ENCODE measurements at places on chromosomes 1 and 21.

DNA sequence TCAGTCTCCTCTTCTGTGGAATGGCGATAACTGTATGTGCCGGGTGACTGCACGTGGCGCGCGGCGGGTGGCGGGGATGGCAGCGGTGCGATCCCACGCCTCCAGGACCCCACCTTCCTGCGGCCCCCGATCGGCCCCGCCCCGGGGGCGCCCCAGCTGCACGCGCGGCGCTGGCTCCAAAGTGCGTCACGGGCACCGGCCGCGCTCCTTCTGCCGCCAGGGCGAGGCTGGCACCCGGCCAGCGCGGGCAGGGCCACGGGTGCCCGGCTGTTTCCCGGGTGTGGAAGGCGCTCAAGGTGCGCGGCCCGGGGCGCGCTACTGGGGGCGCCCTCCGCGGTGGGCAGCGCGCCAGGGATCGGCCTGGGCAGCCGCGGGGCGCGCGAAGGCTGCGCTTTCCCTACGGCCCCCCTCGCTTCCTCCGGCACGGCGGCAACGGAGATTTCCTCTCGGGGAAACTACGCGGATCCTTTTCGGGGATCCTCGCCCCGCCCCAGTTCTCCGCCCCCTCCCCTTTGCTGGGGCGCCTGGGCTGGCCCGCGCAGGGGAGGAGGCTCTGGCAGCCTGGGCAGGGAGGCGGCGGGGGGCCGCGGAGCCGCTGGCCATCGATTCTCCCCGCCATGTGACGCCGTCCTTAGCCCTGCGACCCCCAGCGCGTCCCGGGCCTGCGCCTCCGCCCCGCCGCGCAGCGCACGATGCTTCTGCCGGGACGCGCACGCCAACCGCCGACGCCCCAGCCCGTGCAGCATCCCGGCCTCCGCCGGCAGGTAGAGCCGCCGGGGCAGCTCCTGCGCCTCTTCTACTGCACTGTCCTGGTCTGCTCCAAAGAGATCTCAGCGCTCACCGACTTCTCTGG is at the start of gene EVA1C:
TSS of gene EVA1C (plus strand) at position 545 of the 853 bp plus-strand sequence. CDS start at position 693, 148 bp downstream.
- DNase-seq, result peak; percentile 55

DNA sequence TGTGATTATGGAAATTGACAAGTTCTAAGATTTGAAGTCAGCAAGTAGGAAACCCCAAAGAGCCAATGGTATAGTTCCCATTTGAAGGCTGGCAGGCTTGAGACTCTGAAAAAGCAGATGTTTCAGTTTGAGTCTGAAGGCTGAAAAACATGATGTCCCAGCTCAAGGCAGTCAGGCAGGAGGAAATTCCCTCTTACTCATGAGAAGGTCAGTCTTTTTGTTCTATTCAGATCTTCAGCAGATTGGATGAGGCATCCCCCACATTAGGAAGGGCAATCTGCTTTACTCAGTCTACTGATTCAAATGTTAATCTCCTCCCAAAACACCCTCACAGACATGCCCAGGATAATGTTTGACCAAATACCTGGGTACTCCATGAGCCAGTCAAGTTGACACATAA is 372.5 kb upstream of the ST6GALNAC5 start:
- no peak for DNase-seq

DNA sequence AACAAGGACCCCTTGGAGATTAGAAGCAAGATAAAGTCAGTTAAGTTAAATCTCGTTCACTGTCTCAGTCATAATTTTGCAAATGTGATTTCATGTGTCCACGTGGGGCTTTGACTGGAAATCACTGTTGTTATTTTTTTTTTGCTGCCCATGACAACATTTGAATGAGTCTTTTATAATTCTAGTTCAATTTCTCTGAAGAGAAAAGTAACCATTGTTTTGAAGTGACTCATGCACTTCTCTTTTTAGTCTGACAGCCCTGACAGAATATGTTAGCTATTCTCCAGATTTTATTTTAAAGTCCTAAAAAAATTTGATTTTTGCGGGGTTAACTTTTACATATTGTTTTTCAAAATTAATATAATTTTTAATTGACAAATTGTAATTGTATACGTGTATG is 30.7 kb upstream of the NLRP3 start:
- DNase-seq, result no peak

- no peak for DNase-seq
These were observed 106.5 kb downstream of the PHTF1 start for GRCh38 chr1:113652771-113653170.

DNA sequence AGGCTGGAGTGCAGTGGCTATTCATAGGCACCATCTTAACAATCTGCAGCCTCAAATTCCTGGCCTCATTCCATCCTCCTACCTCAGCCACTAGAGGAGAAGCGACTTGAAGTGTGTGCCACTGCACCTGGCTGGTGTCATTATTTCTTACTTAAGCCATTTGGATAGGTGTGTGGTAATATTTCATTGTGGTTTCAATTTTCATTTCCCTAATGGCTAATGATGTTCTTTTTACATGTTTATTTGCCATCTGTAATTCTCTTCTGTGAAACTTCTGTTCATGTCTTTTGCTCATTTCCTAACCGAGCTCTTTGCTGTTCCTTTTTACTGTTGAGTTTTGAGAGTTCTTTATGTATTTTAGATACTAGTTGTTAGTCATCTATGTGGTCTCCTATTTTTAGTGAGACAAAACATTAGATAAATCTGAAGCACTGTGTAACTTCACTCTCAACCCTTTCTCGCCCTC is 66.8 kb downstream of the SLC27A3 start:
- DNase-seq, result no peak

DNA sequence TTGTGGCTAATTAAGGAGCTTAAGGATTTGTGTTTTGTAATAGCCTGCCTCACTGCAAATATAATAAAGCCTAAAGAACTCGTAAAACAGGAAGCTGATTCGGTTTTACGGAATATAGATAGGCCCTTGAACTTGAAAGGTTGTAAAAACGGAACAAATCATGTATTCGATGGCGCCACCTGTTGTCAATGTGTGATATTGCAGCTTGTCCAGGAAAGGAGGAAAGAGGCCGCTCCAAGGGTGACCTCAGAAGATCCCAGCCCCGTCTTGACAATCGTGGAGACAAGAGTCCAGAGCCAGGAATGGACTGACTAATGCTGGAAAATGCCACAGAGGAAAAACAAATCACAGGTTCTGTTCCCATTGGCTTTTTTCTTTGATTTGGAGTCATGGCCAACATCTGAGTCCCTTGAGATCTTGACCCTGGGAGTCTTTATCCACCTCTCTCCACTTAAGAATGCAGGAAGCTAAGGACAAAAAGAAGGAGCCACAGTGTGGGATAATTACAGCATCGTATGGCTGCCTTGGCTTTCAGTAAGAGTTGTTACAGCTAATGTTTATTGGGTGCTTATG is 7.0 kb upstream of the IGSF21 start:
- DNase-seq, result peak; percentile 38

- DNase-seq, result no peak
These were observed 610.0 kb downstream of the PLPP3 start for GRCh38 chr1:55969322-55969721.

DNA sequence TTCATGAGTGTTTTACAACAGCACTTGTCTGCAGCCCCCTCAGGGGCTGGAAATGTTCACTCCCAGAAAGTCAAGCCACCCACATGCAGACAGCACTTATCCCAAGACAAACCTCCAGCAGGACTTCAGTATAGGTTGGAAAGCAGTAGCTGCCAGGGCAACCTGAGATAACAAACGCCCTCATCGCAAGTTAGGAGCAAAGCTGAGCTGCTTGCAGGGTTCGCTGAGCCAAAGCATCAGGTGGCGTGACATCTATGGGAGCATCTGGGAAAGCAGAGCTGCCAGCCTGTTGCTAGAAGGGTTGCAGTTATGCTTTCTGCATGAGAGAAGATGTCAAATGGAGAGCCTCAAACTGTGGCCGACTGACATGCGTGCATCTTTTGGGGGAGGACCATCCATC is 4.2 kb upstream of the STXBP3 start:
- DNase-seq, result no peak

DNA sequence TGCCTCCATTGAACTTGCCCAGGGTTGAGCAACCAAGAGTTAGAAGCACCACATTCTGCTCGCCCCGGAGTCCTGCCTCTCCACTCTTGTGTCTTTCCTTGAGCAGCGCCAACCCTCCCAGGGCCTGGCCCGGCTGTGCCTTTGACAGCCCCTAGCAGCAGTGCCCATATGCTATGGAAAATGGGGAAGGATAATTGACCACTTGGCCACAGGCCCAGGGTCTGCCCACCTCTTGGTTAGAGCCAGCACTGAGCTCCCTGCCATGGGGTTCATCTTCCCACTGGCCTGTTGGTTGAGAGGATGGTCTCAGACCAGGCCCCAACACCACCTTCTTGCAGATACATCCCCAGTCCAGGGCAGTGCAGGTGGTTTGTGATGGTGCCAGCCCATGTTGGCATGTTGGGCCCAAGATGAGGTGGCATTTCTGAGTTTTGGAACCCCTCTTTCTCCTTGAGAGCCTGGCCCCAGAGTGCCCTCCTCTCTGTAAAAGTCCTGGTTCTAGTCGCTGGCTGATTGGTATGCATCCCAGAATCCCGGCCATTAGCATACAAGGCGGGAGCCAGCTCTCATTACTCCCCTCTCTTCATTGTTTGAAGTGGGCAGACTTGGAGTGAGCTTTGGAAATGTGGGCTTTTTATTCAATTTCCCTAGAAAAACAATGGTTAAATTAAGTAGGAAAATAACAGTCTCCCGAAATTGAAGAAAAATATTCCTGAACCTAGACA is 7.6 kb downstream of the ARHGEF10L start:
- DNase-seq, result no peak

DNA sequence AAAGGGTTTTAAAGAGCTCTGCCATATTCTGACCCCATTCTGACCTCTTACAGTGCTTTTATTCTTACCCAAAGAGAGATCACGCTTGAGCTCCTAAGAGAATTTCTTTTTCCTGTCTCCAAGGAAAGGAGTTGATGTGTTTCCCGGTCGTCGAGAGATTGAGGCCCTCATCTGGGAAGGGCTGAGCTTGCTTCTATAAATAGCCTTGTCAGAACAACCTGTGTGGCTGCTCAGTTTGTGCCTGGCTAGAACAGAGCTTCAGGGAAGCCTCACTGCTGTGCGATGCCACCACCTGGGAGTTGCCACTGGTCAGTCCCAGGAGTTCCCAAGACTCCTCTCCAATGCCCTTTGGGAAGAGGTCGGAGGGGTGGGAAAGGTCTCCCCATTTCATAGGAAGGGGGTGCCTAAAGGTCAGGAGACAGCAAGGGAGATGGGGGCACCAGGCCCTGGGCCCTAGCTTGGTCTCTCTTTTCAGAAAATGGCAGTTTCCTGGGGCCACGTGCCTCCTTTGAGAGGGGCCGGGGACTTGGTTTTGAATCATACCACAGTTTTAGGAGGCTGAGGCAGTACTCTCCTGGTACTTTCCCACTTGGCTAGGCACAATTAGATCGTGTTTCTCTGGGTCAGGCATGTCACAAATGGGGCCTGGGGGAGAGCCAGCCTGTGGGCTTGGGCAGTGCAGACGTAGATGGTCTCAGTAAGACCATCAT is 52.1 kb downstream of the EIF2D start:
- no peak for DNase-seq

- no peak for DNase-seq
These were observed 49.9 kb downstream of the LHX9 start for GRCh38 chr1:197967066-197967465.

- no peak for DNase-seq
These were observed at the start of gene ELAPOR1 for GRCh38 chr1:109113590-109114341. Gene ELAPOR1, plus strand, starts transcription at chr1:109114115. Its CDS starts 69 bp downstream, at chr1:109114184.

DNA sequence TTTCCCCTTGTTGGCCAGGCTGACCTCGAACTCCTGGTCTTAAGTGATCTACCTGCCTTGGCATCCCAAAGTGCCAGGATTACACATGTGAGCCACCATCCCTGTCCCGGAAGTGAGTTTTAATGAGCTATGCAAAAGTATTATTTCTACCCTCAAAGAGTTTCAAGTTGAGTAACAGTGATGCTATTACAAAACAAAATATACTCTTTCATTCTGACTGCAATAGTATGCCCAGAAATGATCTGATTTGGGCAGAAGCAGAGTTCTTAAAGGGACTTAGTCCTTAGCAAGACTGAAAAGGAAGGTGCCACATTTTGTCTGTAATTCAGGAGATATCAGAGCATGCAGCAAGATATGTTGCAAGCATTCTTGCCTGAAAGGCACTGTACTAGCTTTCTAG is 375.4 kb downstream of the NUF2 start:
- DNase-seq, result no peak

GRCh38 chr1:72837781-72838180 is 555.4 kb upstream of the NEGR1 start:
- no peak for DNase-seq

DNA sequence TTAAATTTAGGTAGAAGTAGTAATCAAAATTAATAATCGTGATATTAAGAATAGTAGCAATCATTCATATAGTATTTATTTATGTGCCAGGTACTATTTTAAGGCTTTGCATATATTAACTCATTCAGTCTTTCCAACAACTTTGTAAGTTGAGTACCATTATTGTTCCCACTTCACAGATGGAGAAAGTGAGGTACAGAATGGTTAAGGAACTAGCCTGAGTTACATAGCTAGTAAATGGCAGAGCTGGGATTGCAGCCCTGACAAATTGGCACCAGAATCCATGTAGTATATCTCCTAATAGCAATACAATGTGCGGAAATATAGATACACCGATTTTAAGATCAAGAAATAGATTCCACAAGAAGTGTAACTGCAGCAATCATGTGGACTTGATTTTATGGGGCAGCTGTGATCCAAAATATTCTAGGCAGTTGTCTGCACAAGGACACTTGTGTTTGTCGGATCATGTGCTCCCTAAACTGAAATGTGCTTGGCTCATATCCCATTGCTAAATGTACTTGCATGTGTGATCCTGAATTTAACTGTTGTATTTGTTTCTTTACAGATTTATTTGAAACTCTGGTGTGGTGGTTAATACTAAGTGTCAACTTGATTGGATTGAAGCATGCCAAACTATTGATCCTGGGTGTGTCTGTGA is 5.8 kb upstream of the GTF2B start:
- no peak for DNase-seq

DNA sequence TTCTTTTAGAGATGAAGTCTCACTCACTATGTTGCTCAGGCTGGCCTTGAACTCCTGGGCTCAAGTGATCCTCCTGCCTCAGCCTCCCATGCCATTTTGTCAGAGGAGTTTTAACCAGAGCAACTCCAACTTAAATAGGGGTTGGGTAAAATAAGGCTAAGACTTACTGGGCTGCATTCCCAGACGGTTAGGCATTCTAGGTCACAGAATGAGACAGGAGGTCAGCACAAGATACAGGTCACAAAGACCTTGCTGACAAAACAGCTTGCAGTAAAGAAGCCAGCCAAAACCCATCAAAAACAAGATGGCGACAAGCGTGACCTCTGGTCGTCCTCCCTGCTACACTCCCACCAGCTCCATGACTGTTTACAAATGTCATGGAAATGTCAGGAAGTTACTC is 5.7 kb upstream of the DNAH14 start:
- DNase-seq, result no peak
